Hypothalamus (tissue), 51 donors: ENCODE measurements at places on chromosomes 6 and 20.

DNA sequence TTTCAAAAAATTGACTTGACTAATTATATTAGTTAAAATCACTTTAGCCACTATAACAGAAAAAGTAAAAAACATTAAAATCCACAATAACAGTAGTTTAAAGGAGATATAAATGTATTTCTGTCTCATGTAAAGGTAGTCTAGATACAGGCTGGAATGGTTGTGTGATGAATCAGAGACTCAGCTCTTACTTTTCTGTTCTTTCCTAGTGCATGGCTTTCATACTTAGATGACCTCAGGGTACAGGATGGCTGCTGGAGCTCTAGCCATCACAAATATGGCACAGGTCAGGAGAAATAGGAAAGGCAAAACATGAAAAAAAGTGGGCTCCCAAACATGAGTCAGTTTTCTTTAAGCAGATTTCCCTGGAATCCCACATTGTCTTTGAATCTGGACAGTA, 157.7 kb upstream of the FLRT3 start:
- DNase-seq, result no peak

GRCh38 chr6:72689107-72689954, 67.5 kb downstream of the KCNQ5 start:
- DNase-seq, result no peak

- DNase-seq, result no peak
These were observed 22.6 kb downstream of the PLCB1 start for GRCh38 chr20:8154638-8155037.

- DNase-seq, result no peak
These were observed 233.1 kb upstream of the ZNF217 start for GRCh38 chr20:53826597-53827291.
